Natural killer cell treated with Interleukin-12 subunit alpha and Interleukin-12 subunit beta and Interleukin-15 and Interleukin-18, amount 100 ng/mL, for 72 hours (primary cell): ENCODE measurements at places on chromosomes 16 and 17.

GRCh38 chr17:39755554-39756379, 18.0 kb downstream of the GRB7 start:
- DNase-seq: peak; percentile 82

GRCh38 chr17:12909046-12909445, 108.8 kb downstream of the ELAC2 start:
- no peak for DNase-seq

- DNase-seq: no peak
These were observed 19.2 kb downstream of the CEP112 start for GRCh38 chr17:66172691-66173223.

DNA sequence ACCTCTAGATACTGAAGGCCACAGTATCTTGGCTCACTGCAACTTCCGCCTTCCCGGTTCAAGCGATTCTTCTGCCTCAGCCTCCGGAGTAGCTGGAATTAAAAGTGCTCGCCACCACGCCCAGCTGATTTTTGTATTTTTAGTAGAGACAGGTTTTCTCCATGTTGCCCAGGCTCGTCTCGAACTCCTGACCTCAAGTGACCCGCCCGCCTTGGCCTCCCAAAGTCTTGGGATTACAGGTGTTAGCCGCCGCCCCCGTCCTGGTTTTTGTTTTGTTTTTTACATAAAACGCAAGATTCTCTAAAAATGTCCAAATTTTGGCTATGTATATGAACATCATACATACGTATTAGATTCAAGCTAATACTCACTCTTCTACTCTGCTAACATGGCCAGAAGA, 2.0 kb upstream of the GGNBP2 start:
- no peak for DNase-seq

- no peak for DNase-seq
These were observed 35.2 kb downstream of the USP22 start for GRCh38 chr17:21007646-21008045.

GRCh38 chr16:20166531-20167235, 93.0 kb upstream of the GPR139 start:
- DNase-seq: no peak

GRCh38 chr17:57366558-57367351, 110.4 kb downstream of the MSI2 start:
- DNase-seq: no peak

DNA sequence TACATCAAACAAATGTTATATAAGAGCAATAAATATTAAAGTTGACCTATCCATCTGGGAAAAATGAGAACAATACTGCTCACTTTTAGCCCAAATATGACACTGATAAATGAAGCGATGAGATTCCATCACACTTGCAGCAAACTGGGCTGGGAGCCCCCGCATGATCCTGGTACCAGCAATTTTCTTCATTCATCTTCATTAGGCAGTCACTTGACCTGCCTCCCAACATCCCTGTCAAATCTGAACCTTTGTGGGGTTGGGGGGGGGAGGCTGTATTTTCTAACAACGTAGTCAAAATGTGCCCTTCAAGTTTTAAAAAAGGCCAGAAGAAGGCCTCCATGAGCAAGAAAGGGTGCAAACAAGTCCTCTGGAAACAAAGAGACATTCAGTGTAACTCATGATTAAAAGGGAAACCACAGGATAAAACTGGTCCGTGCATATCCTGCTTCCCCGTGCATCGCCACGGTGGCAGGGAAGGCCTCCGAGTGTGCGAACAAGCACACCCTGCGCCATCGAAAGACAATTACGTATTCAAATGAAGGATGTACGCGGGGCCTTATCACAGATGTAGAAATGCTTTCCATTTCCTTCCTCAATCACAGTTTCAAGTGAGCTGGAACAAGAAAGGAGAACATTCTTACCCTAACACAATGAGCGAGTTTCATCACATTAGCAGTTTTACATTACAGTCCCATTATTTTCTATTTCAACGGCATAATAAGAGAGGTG, 48.4 kb downstream of the TOX3 start:
- no peak for DNase-seq

DNA sequence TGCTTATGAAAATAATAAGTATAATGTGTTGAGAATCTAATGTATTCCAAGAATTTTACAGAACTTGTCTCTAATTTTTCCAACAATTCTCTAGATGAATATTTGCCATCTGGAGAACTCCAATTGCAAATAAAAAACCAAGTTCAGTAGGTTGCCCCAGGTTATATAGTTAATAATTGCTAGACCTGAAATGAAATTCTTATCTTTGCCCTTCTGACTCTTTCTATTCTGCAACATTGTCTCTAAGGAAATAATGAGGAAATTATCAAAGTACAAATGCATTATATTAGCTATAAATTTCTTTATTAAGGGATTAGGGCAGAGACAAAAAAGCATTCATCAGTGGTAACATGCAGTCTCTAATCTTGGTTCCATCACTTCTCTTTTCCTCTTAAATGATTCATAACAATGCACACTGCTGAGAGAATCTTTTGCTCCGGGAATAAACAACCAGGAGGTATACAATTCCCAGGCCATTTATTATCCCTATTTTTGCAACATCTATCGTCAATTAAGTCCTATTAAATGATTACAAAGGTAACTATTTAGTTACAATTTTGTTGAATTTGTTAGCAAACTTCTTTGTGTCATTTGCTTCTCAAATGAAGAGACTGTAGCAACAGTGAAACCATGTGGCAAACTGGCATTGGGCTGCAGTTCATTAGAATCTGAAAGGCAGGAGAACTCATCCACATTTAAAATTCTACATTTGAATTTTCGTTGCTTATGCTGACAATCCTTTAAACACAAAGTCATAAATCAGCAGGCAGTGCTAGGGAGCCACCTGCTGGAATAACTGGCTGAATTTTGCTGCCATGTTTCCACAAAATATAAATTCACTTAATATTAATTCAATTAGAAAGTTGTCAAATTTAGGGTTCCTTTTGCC, 349.6 kb downstream of the KIF2B start:
- no peak for DNase-seq

GRCh38 chr16:57855188-57855587, 52.9 kb upstream of the KIFC3 start:
- no peak for DNase-seq

DNA sequence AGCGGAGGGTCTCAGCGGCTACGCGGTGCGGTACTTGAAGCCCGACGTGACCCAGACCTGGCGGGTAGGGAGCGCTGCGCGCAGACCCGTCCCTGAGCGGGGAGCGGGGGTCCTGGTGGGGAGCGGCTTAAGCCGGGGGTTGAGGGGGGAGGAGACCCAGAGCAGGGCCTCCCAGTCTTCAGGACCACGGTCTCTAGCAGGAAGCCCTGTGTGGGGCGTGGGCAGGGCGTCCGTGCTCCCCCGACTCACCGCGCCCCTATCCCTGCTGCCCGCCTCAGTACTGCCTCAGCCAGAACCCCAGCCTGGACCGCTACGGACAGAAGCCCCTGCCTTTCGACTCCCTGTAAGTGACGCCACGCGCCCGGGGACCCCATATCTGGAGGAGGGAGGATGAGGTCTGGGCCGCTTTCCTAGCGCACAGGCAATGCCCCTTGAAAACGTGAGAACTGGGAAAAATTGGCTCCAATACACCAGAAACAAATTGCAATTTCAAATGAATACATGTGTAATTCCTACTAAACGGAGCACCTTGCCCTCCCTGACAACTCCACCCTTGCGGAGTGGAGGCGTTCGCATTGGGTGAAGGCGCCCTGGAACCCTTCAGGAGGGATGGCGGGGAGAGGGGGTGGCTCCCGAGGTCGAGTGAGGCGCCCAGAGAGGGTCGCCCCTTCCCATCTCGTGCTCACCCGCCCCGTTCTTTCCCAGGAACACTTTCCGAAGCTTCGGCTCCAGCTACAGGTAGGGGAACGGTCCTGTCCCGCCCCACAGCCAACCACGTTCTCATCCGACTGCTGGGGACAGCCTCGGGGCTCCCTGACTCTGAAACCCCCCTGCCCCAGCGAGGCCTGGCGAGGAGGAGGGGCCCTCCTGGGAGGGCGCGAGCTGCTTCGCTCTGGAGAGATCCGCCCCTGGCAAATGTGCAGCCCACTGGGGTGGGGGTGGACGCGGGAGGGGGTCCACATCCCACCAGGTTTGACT, 14.6 kb upstream of the CNGB1 start:
- peak; percentile 37 for DNase-seq

DNA sequence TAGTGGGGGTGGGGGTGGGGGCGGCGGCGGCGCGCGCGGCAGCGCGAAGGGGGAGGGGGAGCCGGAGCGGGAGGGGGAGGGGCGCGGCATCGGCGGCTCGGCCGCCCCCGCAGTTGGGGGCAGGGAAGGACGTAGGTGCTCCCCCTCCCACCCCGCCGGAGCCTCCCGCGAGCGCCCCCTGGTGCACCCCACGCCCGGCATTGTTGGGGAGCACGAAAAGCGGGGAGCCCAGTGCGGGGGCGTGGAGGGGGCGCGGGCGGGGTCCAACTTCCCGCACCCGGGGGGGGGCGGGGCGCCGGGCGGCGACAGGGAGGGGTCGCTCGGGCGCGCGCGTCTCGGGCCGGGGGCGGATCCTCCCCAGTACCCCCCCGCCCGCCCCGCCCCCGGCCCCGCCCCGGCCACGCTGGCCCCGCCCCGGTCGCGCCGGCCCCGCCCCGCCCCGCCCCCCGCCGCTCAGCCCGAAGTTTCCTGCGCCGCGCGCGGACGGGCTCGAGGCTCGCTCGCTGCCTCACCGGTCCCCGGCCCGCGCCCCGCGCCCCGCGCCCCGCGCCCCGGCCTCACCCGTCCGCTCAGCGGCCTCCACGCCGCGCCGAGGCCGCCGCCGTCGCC, at the start of gene CACNA1H:
Gene CACNA1H (plus strand): TSS at position 456 of the 609 bp plus-strand sequence. CDS start 632 bp downstream, outside the sequence.
- DNase-seq: no peak

GRCh38 chr17:66462010-66462409, 159.6 kb downstream of the PRKCA start:
- DNase-seq: no peak

- DNase-seq: no peak
These were observed 239.2 kb upstream of the GSE1 start for GRCh38 chr16:85373741-85374570.
